ENCODE measurements at places on chromosomes 13 and 19. TPM values are rescaled to one million over a fixed set of nuclear protein-coding genes. Genes with fewer than 3 reads are reported as not detected.

The CRTC1 gene
- total RNA-seq: 2.3 TPM

The CNMD gene
- not detected for total RNA-seq

The NFIX gene
- total RNA-seq: 29.6 TPM

The CACNA1A gene
- 0.32 TPM for total RNA-seq

The DAND5 gene
- not detected for total RNA-seq

The KRTDAP gene
- total RNA-seq: not detected

The PTPRH gene
- 3.9 TPM for total RNA-seq

The ELAVL1 gene
- 26.8 TPM for total RNA-seq

The EBI3 gene
- 1.3 TPM for total RNA-seq

The OR7C1 gene
- total RNA-seq: not detected

The SOX1 gene
- not detected for total RNA-seq

The NUCB1 gene
- 139 TPM for total RNA-seq

The MBD3L5 gene
- total RNA-seq: not detected

The CGB3 gene
- total RNA-seq: not detected

The KIR2DL1 gene
- total RNA-seq: not detected

The SPACA4 gene
- total RNA-seq: not detected

The OR7G2 gene
- not detected for total RNA-seq

The POU4F1 gene
- not detected for total RNA-seq

The SLC10A2 gene
- not detected for total RNA-seq

The RINL gene
- 1.3 TPM for total RNA-seq

The BEST2 gene
- not detected for total RNA-seq

The LHB gene
- not detected for total RNA-seq

The RPS19 gene
- total RNA-seq: 662 TPM

The PIP5K1C gene
- total RNA-seq: 46.2 TPM

The KCNC3 gene
- total RNA-seq: not detected

The MATK gene
- not detected for total RNA-seq

The LMTK3 gene
- total RNA-seq: 0.32 TPM

The THSD8 gene
- total RNA-seq: not detected

The C13orf42 gene
- total RNA-seq: not detected

The FUT3 gene
- total RNA-seq: under 0.01 TPM

Measured in fibroblast of villous mesenchyme (primary cell).